ENCODE measurements at places on chromosomes 3 and 15.

DNA sequence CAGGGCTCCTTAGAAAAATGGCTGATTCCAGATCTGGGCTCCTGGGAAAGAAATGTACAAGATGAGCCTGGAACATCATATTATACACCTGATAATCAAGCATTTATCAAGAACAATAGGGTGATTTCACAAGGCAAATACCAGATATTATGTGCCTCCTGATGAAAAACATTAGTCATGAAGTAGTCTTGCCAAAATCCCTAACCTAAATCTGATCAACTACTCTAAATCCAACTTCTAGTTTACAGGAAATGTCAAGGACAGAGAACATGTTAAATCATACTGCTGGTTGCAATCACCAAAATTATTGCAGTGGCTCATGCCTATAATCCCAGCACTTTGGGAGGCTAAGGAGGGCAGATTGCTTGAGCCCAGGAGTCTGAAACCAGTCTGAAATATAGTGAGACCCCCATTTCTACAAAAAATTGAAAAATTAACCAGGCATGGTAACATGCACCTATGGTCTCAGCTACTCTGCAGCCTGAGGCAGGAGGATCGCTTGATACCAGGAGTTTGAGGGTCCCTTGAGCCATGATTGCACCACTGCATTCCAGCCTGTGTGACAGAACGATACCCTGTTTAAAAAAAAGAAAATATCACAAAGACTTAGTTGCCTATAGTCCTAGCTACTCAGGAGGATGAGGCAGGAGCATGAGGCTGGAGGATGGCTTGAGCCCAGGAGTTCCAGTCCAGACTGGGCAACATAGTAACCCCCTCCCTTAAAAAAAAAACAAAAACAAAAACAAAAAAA lies 34.9 kb upstream of the ATP13A3 start:
- no peak for DNase-seq

DNA sequence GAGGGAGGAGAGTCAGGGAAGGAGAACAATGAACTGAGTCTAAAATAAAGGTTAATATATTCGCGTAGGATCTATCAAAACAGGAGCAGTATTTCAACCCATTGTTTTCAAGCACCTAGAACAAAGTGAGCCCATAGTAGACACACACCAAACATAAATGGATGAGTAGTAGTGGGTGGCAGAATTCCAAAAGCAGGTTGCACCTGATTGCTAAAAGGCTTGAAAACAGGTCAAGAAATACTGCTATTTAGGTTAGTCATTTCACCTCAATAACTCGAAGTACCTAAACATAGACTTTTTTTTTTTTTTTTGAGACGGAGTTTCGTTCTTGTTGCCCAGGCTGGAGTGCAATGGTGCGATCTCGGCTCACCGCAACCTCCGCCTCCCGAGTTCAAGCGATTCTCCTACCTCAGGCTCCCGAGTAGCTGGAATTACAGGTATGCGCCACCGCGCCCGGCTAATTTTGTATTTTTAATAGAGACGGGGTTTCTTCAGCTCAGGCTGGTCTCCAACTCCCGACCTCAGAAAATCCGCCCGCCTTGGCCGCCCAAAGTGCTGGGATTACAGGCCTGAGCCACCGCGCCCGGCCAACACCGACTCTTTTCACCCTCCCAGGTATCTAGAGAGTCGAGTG lies 855 bp upstream of the ABHD5 start:
- no peak for DNase-seq

DNA sequence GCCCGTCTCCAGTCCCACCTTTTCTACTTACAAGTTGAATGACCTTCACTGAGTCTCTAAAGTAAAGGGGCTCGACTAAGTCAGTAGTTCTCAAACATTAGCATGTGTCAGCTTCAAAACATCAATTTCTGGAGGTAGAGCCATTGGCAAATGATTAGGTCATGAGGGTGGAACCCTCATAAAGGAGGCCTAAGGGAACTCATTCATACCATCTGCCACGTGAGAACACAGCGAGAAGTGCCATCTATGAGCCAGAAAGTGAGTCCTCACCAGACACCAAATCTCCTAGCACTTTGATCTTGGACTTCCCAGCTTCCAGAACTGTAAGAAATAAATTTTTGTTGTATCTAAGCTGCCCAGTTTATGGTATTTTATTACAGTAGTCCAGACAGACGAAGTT lies 129.8 kb downstream of the MEX3B start:
- no peak for DNase-seq

GRCh38 chr15:26806151-26806550 lies 33.3 kb upstream of the GABRB3 start:
- DNase-seq = no peak

GRCh38 chr15:50051811-50052419 lies 67.1 kb downstream of the ATP8B4 start:
- DNase-seq = peak; percentile 17

GRCh38 chr3:14424711-14425580 lies 22.5 kb downstream of the SLC6A6 start:
- no peak for DNase-seq
